CD8-positive, alpha-beta memory T cell (primary cell): ENCODE measurements at places on chromosomes 12 and 14.

GRCh38 chr14:105116451-105117256, 51.4 kb upstream of the GPR132 start:
- DNase-seq, result no peak

DNA sequence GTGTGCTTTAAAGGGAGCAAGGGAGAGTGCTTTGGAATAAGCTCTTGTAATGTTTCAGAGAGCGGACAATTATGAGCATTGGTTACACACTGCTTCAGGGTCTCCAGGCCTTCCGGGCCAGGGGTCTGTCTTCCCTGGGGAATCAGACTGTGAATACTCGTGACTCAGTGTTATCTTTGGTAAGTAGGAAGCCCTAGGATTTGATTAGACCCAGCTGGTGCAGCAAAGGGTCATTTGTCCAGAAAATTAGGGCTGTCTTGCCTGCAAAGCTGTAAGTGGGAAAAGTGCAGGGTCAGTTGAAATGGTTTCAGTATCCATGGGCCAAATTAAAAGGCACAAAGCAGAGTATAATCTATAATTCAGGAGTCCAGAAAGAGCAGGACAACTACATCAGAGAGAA, 475.6 kb downstream of the MED13L start:
- no peak for DNase-seq

DNA sequence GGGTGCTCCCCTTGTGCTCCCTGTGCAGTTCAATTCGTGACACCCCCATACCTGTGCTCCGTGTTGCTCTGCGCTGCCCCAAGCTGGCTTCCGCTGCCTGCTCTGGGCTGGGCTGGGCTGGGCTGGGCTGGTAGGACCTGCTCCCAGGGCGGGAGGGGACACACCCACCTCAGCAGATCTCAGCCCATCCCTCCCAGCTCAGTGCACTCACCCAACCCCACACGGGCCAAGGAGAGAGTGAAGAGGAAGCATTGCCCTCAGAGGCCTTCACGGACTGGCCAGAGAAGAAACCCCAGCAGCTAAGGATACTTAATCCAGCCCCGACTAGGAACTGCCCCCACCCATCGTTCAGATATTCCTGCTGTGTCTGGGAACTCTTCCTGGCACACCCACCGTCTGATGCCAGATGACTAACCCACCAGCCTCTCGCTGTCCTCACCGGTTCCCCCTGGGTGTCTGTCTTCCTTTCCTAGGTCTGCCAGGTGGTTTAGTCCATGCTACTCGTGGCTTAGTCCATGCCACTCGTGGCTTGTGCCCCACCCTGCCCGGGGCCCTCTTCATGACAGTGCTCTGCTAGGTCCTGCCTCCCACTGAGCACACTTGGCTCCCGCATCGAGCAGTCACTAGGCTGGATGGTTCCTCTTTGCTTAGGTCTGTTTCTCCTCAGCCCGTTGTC, at the start of gene LPAR5:
TSS of gene LPAR5 (minus strand) at position 104 of the 676 bp plus-strand sequence. CDS start 14,711 bp downstream, outside the sequence.
- peak; percentile 66 for DNase-seq

GRCh38 chr14:50417853-50418252, 21.2 kb upstream of the CDKL1 start:
- no peak for DNase-seq

GRCh38 chr12:118013283-118013682, 3.2 kb upstream of the RFC5 start:
- no peak for DNase-seq

DNA sequence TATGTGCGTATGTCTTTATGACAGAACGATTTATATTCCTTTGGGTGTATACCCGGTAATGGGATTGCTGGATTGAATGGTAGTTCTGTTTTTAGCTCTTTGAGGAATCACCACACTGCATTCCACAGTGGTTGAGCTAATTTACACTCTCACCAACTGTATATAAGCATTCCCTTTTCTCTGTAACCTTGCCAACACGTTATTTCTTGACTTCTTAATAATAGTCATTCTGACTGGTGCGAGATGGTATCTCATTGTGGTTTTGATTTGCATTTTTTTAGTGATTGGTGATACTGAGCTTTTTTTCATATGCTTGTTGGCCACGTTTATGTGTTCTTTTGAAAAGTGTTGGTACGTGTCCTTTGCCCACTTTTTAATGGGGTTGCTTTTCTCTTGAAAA, 49.7 kb downstream of the FRS2 start:
- no peak for DNase-seq

- DNase-seq, result no peak
These were observed 15.7 kb downstream of the SMAGP start for GRCh38 chr12:51254536-51254935.

DNA sequence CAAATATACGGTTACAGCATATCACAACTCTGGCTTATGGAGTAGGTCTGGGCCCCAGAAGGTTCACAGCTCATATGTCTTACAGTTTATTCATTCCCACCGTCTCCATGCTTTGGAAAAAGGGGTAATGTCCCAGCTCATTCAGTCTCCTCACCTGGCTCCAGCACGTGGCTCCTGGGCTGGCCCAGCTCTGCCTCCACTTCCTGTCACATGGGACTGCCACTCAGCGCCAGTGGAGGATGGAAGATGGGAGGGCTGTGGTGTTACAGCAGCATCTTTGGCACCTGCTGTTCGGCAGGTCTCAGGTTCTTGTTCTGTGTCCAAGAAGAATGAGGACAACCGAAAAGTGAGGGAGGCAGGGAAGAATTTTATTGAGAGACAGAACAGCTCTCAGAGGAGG, 216.3 kb upstream of the ATXN7L3B start:
- no peak for DNase-seq

DNA sequence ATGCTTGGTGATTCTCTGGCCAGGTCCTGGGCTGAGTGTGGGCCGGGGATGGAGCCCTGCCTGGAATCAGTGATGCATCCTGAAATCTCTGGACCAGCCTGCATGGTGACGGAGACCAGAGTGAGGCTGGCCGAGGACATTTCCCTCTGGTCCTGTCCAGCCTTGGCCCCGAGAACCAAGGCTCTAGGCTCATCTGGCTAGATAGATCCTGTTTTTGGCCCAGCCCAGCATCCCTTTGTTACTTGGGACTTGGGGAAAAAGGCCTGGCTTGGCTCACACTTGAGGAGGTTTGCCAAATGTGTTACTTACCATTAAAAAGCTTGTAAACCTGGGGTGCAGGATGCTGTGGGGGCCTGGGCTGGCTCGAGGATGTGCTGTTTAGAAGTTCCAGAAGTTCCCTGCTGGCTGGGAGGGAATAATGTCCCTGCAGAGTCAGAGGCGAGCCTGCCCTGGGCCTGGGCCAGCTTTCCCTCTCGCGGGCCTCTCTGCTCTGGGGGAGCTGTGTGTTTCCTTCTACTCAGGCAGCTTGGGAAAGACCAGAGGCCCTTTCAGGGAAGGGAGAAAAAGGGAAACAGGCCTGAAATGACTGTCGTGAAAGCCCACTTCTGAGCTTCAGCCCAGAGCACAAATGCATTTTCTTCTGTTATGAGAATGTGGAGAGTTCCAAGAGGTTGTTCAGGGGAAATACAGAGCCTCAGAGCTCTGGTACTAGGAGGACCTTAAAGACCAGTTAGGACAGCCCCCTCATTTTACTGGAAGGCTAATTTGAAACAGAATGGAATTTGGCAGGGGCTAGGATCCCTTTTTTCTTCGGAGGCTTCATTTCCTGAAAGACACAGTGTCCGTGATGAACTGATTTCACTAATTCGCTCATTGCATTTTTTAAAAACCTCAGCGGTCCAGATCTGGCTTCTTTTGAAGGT, 47.2 kb upstream of the CTDSP2 start:
- no peak for DNase-seq
